ELR (cell line): ENCODE measurements at places on chromosomes 3 and 15.
A peak's percentile ranks its signal among the peaks of the same experiment; 100 is the strongest.

GRCh38 chr3:101195951-101196713 lies 124.2 kb downstream of the IMPG2 start:
- DNase-seq = peak; percentile 85

GRCh38 chr3:157428853-157429252 lies 7.8 kb upstream of the PTX3 start:
- no peak for DNase-seq

DNA sequence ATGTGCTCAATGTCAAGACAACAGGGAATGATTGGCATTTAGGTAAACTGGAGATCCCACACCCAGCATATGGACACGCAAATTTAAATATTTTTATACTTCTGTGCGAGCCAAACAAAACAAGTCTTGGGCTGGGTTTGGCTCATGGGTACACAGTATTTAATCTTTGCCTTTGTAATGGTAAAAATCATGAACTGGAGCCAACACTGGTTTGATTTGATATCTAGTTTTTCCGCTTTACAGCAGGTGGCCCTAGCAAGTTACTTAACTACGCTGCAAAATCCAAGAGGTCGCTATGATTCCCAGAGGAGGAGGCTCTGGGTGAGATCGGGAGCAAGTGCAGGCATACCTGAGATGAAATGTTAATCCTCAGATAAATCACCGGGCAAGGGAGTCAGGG lies 207.9 kb upstream of the SATB1 start:
- DNase-seq = no peak

GRCh38 chr3:122564155-122564912 lies at the start of the genes DTX3L and PARP9:
Gene DTX3L (plus strand): TSS chr3:122564338. CDS start chr3:122564427, 89 bp downstream.
Gene PARP9 (minus strand): TSS chr3:122564300. CDS start chr3:122559620, 4,680 bp downstream.
- DNase-seq = peak; percentile 90

DNA sequence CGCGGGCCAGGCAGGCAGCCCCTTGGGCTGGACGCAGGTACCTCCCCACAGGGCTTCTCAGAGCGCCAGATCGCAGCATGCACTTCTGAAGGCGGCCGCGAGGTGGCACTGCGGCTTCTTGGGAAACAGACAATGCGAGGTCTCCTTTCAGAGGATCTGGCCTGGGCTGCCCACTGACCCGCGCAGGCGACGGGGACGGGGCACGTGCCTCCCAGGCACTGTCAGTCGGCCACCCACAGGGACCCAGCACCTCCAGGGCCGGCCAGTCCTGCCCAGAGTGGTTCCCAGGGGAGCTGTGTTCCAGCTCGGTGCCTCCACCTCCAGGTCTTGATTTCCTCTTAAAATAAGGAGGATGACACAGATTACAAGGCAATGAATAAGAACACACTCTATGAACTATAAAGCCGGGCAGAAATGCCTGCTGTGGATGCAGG lies 24.4 kb upstream of the TXNRD3 start:
- DNase-seq = peak; percentile 77

GRCh38 chr3:28053759-28054158 lies 187.7 kb upstream of the CMC1 start:
- DNase-seq = peak; percentile 43

DNA sequence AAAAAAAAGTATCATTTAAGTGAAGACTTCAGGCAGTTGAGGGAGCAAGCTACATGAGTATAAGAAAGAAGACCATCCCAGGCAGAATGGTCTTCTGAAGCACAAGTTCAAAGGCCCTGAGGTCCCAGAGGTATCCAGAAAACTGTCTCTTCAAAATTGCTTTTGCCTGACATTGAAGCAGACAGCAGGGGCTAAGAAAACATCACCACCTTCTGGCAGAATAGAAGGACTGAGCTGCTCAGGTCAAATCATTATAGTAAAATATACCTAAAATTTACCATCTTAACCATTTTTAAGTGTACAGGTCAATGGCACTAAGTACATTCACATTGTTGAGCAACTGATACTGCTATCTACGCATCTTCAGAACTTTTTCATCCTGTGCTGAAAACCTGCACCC lies 16.4 kb downstream of the GPR160 start:
- DNase-seq = peak; percentile 45

GRCh38 chr3:161208931-161209330 lies 12.2 kb upstream of the NMD3 start:
- DNase-seq = no peak

- DNase-seq = peak; percentile 98
These were observed 70.3 kb downstream of the SENP2 start for GRCh38 chr3:185656321-185656840.

GRCh38 chr3:33883538-33883950 lies 85.1 kb downstream of the PDCD6IP start:
- peak; percentile 67 for DNase-seq

DNA sequence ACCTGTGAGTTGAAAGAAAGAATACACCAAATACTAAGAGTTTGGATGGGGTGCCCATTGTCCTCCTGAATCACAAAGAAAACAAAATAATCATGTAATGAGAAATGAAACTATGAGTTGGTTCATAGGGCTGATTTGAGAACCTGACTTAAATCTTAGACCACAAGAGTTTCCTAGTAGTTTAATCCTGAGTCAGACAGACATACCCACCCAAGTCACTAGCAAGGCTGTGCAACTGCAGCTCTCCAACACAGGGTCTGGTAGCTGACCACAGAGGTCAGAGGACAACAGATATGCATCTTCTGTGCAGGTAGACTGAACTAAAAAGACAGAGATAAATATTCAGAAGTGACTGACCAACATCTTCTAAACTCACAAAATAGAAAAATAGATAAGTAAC lies 296.3 kb upstream of the TMCO5A start:
- no peak for DNase-seq

DNA sequence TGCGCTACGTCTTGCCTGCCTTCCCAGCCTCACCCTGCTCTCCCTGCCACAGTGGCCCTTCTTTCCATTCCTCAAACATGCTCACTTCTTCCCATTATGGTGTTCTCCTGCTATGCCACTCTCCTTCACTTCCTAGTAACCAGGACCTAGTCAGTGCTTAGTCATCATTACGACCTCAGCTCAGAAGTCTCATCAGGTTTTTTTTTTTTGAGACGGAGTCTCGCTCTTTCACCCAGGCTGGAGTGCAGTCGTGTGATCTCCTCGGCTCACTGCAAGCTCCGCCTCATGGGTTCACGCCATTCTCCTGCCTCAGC lies 149.5 kb downstream of the GREM1 start:
- peak; percentile 94 for DNase-seq

- no peak for DNase-seq
These were observed 40.9 kb downstream of the C2CD4A start for GRCh38 chr15:62107571-62108121.

GRCh38 chr3:60176614-60177013 lies 1074.6 kb downstream of the FHIT start:
- DNase-seq = no peak

- peak; percentile 17 for DNase-seq
These were observed 58.1 kb upstream of the FOXP1 start for GRCh38 chr3:71641674-71642073.

GRCh38 chr3:93973131-93974126 lies at the start of gene PROS1:
Gene PROS1 (minus strand): TSS chr3:93973896. CDS start chr3:93973749, 147 bp downstream.
- peak; percentile 71 for DNase-seq
